ENCODE measurements at places on chromosomes 12 and 14. TPM values are rescaled to one million over a fixed set of nuclear protein-coding genes. Genes with fewer than 3 reads are reported as not detected.

PTPRB gene
- total RNA-seq = 0.49 TPM

DEPDC4 gene
- total RNA-seq = 0.49 TPM

VRTN gene
- not detected for total RNA-seq

NYNRIN gene
- 28.4 TPM for total RNA-seq

VASH1 gene
- total RNA-seq = 1.3 TPM

LMO3 gene
- total RNA-seq = 7.6 TPM

CPSF2 gene
- total RNA-seq = 25.3 TPM

POTEG gene
- not detected for total RNA-seq

NAP1L1 gene
- total RNA-seq = 171 TPM

TPH2 gene
- total RNA-seq = not detected
